ENCODE measurements at places on chromosomes 11 and 22.

GRCh38 chr11:120013325-120014250, 124.3 kb downstream of the TRIM29 start:
- DNase-seq, result no peak

DNA sequence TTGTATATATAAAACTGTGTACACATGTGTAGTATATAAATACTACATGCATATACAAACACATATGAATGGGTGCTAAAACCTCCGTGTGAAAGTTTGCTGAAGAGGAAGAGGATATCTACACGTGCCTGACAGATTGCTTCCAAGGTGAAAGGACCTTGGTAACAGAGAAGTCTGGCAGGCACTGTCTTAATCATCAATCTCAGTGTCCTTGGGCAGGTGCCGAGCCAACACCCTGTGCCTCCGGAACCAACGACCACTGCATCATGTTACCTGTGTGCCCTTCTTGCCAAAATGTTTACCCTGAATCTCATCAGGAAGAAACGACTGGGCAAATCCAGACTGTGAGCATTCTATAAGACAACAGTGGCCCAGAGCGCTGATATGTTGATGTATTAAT, 15.0 kb downstream of the NAP1L4 start:
- DNase-seq, result no peak

- DNase-seq, result no peak
Measured at GRCh38 chr11:83063073-83063754, 8.5 kb downstream of the RAB30 start.

DNA sequence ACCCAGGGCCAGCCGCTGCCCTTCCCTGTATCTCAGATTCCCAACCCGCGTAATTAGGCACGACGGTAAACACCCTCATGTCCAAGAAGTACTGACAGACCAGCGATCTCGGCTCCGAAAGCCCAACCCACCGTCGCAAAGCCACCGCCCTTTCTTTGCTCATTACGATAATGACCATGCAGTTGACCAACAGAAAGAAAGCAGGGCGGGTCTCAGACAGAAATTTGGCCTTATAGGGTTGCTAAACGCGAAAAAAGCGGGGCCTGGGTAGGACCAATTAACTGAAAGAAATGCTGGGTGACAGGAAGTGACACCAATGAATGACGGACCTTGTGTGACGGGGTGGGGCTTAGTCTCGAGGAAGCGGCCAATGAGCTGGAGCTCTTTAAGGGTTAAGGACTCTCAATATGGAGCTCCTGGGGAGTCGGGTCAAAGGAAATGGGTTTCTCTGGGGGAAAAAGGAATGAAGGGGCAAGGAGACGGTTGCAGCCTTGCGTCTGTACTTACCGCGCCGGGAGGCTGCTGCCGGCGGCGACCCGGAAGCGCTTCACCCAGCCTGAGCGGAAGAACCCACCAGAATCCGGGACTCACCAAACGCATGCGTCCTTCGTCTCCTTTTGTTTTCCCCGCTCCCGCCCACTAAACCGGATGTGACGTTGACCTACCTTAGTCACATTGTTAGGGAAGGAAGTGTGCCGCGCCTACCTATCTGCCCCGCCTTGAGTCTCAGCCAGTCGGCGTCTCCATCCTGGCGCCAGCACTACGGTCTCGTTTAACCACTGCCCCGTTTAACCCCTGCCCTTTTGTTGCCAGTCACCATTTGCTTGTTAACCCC, at the start of gene ANAPC15:
TSS of gene ANAPC15 (minus strand) at position 553 of the 835 bp plus-strand sequence. CDS start 1,419 bp downstream, outside the sequence.
- DNase-seq, result peak; percentile 98

DNA sequence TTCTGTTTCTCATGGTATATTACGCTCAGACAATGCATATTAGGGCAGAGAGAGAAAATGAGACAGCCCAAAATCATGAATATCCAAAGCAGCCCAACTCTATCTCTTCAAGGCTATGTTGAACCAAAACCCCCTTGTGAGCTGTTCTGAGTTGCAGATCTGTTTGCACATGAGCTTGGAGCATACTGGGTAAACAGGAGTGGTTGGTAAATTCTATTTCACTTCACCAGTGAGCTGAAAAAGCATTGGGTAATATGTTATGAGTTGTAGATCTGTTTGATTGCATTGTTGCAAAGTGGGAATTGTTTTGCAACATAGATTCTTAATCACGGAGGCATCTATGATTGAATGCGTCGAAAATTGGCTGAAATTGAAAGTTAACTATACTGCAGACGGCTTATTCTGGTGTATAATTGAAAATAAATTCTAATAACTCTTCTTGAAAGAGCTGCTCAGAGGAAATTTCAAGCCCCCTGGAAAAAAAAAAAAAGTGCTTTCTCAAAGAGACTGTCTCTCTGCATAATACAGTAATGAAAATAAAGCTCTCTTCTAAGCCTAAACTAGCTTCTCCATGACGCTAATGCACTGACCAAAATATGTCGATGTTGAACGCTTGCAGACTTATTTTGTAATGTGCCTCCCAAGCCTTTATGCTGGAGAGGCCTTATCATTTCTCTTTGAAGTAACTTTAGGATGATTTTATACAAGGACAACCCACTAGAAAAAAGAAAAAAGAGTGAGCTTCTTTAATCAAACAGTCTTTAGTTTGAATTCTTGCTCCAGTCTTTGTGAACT, 263.7 kb downstream of the NTM start:
- no peak for DNase-seq

DNA sequence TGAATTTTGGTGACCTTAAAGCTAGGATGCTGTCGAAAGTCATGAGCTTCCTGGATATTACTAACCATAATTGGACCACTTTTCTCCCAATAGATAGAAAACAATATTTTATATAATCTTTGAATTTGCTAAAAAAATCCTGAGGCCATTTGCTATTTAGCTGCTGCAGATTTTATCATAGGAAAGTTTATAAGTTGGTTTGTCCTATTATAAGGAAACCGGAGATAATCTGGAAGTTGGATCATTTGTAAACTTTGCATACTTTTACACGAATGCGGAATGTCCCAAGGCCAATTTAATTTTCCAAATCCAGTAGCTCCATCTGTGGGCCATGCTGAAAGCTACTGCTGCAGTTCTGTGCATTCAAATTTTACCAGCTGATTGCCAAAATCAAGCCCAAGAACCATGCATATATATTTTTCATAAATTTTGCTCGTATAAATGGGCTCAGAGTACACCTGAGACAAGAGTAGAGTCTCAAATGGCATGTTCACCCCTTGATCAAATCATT, 378.3 kb downstream of the FAM181B start:
- DNase-seq, result no peak

- DNase-seq, result no peak
Measured at GRCh38 chr11:124938206-124938765, 2.4 kb upstream of the HEPACAM start.

GRCh38 chr11:72709478-72710238, 35.4 kb upstream of the PDE2A start:
- DNase-seq, result no peak

DNA sequence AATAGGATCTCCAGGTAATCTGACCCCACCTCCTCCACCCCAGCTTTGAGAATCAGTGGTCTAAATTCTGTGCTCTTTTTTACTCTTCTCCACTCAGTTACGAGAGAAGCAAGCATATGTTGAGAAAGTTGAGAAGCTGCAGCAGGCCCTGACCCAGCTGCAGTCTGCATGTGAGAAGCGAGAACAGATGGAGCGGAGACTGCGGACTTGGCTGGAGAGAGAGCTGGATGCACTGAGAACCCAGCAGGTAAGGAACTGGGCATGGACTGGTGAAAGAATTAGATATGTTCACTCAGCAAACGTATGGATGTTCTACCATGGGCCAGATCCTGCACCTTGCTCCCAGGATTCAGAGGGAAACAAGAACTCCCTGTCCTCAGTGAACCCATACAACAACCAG, 85.7 kb downstream of the AMOTL1 start:
- DNase-seq, result no peak

DNA sequence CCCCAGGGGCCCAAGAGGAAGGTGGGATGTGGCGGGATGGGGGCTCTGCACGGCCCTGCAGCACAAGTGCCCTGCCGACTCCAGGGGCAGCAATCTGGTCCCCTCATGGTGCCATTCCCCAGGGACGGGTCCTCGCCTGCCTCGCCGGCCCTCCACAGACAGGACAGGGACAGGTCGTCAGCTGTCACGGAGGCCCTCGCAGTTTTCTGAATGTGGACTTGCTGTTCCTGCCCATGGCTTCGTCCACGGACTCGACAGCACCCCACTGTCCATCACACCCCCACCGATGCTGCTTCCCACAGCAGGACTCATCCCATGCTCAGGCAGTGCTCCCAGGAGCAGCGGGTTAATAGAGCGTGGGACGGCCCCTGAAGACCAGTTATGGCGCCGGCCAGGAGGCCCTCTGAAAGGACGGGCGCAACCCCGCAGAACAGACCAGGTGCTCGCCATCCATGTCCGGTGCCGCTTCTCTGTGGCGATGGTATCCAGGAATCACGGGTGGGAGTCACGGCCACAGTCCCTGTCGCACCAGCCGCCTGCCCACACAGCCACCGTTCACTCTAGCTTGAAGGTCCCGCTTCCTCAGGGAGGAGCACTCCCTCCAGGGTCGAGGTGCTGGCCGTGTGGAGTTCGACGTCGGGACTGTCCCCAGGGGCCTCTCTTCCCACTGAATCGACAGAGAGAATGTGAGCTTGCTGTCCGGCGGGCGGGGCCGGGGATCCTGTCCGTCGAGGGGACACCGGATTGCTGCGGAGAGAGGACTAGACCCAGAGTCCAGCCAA, 18.5 kb upstream of the MUC2 start:
- no peak for DNase-seq

DNA sequence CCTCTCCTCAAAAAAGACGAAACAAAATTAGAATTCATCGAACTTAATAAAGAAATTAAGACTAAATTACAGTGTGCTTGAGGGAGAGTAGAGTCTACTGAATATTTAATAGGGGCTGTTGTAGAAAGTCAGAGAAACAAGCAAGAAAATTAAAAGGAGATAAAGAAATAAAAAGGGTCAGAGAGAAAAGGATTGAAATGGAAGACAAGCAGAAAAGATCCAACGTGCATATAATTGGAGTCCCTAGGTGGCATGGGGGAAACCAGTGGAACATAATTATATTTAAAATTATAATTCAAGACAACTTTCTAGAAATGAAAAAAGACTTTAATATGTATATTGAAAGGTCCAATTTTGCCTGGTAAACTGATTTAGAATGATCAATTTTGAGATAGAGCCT, 74.3 kb downstream of the ACER3 start:
- DNase-seq, result no peak

Data from effector memory CD4-positive, alpha-beta T cell (primary cell).